ENCODE measurements at places on chromosomes 4 and X.

DNA sequence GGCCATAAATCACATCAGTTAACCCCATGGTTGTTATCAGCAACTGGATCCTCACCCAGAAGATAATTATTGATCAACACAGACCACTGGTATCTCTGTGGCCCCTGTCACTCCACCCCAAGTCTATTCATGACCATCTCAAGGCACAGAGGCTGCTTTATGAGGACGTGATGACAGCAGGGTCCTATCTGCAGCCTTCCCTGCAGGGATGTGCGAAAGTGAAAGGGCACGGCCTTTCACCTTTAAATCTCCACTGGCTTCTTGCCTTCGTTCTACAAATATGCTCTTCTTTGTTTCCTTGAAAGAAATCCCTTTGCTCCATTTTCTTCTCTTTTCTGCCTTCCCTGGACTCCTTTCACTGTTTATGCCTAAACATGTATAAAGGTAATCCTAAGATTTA lies 170.6 kb upstream of the EDNRA start:
- DNase-seq: no peak

DNA sequence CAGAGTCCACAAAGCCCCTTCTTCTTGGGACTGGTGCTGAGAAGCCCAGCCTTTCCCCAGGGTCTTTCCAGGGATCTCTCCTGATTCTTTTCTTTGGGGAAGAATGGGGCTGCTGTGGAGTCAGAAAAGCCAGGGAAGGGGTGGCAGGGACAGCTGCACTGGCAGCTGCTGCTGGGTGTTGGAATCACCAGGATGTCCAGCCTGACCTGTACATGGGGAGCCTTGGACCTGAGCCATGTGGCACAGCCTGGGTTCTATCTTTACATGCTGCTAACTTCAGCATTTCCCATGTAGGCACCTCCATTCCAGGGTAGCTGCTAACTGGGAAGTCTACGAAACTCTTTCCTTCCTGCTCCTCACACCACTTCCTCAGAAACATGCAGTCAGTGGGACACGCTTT lies 36.0 kb downstream of the MED28 start:
- no peak for DNase-seq

DNA sequence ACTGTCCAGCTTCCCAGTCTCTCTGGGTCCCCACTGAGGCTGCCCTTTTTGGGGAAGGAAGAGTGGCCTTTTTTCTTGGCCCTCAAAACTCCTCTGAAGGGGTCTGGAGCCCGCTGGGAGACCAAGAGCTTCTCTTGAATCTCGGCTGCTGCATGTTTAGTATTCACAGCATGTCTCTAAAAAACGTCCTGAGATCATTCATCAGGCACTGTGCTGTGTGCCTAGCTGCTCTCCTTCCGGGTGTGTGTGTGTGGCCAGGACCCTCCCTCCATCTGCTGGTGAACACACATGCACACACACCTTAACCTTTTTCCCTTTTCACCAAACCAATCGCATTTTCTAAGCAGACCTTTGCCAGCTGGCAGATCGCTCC lies 841 bp upstream of the FRMPD3 start:
- DNase-seq: no peak

GRCh38 chrX:101999644-102000539 lies 68.1 kb upstream of the ZMAT1 start:
- no peak for DNase-seq

DNA sequence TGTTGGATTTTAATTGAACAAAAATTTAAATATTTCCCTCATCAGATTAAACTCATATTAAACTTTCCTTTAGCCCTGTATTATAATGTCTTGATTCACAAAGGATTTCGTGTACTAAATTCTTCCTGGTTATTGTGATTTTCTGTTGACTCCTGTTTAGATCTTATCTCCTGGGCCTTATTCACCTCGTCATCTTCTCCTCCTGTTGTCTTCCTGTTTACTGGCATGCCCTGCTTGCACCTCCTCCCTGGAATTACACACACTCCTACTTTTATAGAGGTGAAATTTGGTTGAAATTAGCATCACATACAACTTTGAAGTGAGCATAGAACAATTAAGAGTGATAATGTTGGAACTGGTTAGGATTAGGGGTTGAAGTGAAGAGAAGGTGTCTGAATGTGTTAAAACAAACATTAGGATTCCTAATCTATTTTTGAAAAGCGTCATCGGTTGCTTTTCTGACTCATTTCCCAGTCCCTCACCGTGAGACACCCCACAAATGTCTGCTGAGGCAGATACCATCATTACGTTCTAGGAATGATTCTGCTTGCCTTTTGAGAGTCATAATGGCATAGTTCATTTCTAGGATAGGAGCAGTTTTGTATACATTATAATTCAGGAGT lies 32.5 kb downstream of the TLL1 start:
- no peak for DNase-seq

Measured in stimulated activated CD8-positive, alpha-beta memory T cell treated with anti-CD3 and anti-CD28 coated beads, Interleukin-4, amount 100 ng/mL, for 48 hours (primary cell).